Sciatic nerve (tissue), 2 donors: ENCODE measurements at places on chromosomes 16 and 17.

GRCh38 chr16:84953190-84953746, 58.1 kb downstream of the ZDHHC7 start:
- DNase-seq = no peak

DNA sequence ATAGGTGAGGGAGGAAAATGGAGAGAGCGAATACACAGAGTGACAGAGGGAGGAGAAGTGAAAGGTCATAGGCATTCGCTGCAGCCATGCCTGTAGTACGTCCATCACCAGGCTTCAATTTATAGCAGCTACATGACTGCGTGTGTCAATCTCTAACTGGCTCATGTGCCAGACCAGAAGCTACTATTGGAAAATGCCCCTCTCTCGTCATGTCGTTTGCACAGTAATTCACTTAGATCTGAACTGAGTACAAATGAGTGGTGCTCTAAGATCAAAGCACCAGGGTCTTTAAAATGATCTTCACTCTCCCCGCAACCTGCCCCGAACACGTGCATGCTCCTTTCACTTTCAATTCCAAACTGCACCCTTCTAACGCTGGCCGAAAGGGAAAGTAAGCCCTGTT, 51.3 kb downstream of the ADCY9 start:
- no peak for DNase-seq

GRCh38 chr17:79325709-79326430, 251.2 kb downstream of the ENGASE start:
- DNase-seq = no peak

DNA sequence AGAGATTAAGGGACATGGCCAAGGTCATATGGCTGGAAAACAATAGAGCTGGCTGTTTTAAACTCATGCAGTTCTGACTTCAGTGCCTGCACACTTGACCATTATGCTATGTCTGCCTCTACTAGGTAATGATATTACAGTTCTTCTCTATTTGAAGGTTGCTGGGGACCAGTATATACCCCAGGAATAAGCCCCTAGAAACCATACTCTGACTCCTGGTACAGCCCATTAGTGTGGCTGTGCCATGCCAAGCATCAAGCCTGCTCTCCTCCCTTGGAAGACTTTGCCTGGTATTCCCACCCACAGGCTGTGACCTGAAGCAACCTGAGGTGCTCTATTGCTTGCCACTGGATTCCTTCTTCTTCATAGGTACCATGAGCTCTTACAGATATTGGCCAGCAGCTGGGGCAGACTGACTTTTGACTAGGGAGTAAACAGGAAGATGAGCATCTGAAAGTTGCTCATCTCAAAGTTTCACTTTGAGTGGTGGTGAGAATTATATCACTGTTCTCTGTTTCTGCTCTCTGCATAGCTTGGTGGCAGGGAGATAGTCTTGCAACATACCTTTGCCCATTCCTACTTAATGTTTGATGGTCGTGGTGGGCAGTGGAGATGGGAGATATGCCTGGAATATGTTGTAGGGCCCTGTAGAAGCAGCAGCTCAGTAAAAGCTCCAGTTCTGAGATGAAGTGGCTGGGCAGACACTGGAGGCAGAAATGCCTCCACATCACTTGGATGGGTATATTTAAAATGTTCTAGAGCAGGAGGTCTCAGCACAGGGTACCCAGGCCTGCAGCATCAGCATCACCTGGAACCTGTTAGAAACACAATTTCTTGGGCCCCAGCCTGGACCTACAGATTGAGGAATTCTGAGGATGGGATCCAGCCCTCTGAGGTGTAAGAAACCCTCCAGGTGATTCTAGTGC, 274.7 kb downstream of the HS3ST4 start:
- DNase-seq = no peak

GRCh38 chr16:9148374-9149015, 57.1 kb downstream of the HAPSTR1 start:
- DNase-seq = no peak

DNA sequence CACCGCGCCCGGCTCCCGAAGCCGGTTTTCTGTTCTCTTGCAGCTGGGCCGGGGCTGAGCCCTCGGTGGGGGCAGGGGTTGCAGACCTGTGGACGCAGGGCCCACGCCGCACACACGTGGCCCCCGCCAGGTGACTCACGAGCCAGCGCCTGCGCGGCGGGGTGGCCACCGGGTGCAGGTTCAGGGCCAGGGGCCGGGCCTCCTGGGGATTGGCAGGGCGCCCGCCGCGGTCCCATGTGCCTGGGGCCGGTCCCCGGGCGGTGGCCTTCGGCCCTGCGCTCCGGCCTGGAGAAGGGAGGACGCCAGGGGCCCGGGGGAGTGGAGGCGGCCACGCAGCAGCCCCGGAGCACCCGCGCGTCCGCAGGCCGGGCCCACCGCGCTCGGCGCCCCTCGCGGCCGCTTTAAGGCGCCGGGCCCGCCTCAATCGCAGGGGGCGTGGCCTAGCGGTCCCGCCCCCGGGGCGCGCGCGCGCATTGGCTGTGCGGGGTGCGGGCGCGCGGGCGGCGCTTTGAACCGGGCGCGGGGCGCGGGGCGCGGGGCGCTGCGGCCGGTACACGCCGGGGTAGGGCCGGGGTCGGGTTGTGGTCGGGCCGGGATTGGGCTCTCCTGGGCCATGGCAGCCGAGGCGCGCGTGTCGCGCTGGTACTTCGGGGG, at the start of gene SLC25A10:
Gene SLC25A10, plus strand, starts transcription at position 471 of the 654 bp plus-strand sequence. Its CDS starts 143 bp downstream, at position 614.
- peak; percentile 78 for DNase-seq

DNA sequence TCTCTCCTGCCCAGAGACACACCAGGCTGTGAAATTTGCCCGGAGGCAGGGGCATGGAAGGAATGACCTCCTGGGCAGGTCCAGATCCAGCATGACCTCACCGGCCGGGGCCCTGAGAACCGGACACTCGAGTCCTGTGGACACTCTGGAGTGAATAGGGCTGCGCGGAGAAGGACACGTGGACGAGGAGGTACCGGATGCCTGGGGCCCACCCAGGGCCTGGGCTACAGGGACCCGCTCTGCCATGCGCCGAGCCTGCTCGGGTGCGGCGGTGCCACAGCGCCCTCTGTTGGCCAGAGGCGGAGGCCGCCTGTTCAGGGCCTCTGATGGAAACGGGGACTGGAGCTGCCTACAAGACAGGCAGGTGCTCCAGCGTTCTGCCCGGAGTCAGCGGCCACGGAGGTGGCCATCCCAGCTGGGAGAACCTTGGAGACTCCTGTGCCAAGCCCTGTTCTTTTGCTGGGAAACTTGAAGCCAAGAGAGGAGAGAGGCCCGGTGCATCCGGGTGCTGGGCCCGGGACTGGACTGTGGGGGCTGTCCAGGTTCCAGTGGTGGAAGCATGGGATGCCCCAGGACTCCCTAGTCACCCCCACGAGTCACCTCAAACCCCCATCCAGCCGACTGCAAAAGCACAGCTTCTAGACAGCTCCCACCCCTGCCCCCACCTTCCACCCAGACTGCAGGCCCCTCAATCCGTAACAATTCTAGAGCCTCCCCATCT, 19.3 kb upstream of the NXPH3 start:
- peak; percentile 90 for DNase-seq

DNA sequence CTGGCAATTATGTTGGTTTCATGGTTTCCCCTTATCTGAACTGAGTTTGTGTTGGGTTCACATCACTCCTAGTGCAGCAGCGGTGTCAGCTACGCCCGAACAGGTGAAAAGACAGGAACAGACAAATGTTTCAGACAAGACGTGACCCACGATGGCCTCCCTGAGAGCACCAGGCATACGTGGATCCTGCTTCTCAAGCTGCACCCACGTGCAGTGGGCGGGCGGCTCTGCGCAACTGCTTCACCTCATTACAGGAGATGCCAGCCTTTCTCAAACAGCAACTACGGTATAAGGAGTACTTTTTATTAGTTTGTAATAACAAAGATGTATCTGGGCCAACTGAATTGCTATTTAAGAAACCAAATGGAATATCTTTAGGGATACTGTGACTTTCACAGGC, 32.8 kb upstream of the SLC38A8 start:
- no peak for DNase-seq

DNA sequence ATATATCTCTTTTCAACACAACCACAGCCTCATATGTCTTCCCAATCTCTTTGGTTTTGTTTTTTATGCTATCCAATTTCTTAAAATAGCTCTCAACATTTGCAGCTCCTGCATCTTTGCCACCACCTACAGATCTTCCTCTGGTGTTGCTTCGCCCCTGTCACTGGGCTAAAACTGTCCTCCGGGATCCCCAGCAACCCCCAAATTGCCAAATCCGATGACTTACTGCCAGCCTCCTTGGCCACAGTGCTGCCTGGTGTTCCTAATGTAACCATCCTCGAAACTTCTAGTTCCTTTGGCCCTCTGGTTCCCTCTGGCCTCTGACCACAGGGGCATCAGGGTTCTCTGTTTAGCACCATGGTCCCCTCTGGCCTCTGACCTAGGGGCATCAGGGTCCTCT, 70.8 kb downstream of the ELAC2 start:
- DNase-seq = no peak

DNA sequence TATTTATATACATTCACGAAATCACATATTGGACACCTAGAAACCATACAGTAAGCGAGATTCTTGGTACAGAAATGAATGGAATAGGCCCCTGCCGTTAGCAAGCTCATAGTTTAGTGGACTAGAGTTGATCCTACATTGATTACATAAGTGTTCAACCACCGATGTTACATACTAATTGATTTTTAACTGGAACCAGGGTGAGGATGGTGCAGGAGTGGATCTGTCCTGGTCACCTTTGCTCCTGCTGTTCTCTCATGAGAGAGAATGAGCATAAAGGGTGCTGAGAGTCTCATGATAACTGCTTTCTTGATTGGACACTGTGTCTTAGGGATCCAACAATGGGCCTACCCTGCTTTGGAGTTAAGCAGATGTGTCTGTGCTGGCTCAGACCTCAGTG, 13.9 kb downstream of the MAP2K4 start:
- no peak for DNase-seq

DNA sequence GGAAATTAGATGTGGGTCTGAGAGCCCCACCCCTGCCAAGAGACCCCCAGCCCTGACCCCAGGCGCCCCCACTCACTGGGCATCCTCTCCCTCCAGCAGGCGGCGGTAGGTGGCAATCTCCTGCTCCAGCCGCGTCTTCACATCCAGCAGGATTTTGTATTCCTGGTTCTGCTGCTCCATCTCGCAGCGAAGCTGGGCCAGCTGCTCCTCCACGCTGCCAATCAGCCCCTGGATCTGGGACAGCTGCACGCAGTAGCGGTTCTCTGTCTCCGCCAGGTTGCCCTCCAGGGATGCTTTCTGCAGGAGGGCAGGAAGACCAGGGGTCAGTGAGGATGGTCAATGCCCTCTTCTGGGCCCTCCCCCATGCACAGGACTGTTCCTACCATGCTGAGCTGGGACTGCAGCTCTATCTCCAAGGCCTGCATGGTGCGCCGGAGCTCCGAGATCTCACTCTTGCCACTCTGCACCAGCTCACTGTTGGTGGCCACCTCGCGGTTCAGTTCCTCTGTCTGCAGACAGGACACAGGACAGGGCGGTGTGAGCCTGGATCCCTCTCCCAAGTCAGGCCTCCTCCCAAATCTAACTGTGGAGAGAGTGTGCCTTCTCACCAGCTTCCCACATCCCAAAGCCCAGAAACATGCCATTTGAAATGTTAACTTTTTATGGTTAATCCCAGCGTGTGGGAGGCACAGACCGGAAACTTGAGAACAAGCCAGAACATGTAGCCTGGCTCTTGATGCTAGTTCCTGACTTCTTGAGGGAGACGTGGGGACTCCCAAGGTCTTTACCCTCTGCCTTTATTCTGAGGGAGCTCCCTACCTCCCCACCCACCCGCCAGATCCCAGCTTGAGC, 3.6 kb downstream of the KRT17 start:
- DNase-seq = no peak

GRCh38 chr17:30278032-30278431, 13.7 kb downstream of the BLMH start:
- DNase-seq = no peak

DNA sequence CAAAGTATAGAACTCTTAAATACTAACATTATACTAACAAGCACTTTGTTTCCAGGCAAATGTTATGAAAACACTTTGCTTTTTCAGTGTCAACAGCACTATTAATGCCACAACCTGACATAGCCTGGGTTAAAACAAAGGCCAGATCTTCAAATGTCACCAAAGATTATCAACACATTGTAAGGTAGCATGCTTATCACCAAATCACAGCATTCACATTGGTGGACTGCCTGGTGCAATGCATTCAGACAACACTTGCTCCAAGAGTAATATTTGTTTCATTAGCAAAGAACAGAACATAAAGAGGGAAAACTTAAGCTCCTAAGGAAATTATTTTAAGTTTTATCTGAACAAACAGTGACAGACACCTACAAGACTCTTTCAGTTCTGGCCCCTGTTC, 1361.2 kb downstream of the CDH8 start:
- DNase-seq = no peak

DNA sequence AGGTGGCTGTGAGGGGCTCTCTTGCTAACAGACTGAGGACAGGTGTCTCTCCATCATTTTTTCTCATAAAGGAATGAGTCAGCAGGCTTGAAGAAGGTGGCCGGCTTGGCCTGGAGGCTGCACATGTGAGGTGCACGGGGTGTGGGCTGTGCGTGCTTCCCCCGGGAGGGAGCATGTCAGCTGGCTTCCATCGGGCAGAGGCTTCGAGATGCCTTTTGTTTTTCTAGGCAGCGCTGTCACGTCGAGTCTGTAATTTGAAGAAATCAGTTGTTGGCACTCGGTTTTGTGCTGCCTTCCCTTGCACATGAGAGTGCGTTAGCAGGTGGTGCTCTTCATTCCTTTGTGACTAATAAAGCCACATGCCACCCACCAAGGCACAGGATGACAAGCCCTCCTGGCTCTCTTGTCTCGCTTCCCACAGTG, 89.7 kb downstream of the NPIPB11 start:
- DNase-seq = no peak

DNA sequence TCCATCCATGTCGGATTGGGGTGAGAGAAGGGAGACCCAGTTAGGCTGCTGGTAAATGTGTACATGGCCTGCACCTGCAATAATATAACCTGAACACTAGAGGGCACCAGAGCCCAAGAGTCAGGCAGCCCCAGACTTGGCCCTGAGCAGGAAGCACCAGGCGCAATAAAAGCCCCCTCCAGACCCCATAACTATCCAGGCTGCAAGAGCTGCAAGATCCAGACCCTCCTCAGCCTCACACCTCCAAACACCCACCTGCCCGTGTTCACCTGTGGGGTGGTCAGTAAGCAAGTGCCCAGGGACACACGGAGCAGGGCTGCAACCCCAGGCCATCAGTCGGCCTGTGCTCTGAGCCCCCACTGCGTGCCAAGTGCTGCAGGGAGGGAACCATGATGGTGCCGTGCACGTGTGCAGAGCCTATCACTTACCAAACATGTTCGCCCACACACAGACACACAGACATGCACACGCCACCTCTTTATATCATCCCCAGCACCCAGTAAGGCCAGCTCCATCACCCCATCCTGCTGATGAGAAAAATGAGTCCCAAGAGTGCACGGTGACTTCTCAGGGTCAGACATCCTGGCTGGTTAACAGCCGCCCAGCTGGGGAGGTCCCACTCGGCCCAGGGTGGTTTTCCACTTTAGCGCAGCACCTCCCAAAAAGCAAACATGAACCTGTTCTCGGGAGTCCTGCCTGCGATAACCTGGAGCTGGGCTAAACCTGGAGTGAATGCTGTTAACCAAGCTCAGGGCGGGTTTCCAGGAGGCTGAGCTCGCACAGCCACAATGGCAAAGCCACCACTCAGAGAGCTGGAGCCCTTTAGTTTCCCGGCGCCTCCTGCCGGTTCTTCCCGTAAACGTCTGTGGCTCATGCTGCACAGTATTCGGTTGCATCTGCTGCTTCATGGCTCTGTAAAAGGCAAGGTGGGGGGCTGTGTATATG, 439.8 kb downstream of the SOX9 start:
- DNase-seq = no peak

- no peak for DNase-seq
Observed at GRCh38 chr17:77233635-77234334, 93.0 kb downstream of the SEC14L1 start.
